Inflammatory macrophage treated with lipopolysaccharide for 1 hour (primary cell): ENCODE measurements at places on chromosomes 12 and 14.

DNA sequence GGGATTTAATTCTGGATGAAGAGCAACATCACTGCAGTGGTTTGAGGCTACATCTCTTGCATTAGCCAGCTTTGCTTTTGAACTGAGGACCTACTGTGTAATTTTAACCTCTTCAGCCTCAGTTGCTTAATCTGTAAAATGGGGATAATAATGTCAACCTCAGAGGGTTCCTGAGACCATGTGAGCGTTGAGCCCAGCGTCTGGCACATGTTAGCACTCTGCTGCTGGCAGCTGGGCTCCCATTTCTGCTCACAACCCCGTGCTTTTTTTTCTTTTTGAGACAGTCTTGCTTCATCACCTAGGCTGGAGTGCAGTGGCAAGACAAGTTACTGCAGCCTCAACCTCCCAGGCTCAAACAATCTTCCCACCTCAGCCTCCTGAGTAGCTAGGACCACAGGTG, 31.6 kb downstream of the TESC start:
- no peak for DNase-seq

DNA sequence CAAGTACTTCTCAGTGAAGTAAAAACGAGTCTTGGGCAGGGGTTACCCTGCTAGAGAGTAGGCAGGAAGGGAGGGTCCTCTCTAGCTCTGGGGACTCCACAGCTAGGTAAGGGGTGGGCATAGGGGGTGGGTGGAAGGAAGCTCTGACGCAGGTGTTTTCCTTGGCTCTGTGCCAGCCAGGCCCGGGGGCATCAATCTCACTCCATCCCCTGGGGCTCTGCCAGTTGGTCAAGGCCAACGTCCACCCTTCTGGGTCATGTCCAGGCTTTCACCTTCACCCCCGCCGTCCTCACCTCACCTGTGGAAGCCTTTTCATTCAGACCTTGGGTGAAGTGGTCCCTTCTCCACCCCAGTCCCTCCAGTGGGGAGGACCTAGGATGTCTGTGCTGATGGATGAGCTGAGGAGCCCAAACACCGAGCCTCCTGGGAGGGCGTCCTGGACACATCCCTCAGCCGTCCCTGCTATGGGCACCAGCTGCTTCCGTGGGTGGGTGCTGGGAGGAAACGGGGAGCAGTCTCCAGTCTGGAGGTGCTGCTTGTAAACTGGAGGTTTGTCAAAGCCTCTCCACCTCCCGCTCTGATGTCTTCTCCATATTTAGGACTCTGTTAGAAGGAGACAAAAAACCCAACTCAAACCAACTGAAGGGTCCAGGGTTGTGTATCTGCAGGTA, 71.5 kb upstream of the SFSWAP start:
- DNase-seq: no peak

DNA sequence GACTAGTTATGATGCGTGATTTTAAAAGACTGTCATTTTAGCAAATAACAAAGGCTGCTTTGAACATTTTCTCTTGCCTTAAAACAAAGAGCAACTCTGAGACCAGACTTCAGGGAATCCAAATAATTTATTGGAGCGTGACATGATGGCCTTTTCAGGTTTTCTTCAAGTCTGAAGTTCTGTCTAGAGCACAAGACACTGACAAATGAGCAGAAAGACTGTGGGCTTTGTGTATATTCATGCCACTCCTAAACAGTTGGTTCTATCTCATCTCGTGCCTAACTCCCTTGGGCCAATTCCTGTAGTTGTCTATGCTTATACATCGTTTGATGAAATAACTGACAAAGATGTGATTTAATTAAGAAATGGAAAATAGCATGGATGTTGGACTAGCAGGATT, 47.5 kb downstream of the IFT81 start:
- DNase-seq: no peak

- no peak for DNase-seq
These were observed 159.3 kb downstream of the DYRK2 start for GRCh38 chr12:67807814-67808213.

DNA sequence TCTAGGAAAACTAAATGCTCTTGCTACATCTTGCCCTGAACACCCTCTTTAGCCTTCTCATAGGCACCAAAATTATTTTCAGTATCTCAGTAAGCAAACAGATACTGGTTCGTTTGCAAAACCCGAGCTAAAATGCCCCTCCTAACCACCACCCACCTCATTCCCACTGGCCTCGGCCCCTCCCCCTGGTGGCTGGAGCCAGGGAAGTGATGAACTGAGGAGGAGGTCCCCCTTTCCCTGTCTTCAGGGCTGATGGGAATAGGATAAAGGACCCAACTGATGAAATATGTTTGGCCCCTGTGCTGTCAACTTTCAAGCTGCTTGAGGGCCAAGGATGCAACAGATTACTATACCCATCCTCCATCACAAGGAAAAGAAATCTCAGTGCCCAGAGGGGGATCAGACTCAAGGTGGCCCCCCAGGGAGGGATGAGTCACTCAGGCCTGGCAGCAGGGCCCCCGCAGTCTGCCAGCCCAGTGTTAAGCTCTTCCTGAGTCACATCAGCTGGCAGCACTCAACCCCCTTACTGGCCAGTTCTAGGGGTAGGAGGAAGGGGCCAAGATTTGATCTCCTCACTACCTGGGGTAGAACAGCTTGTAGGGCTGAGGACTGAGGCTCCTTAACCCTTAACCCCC, 1.7 kb downstream of the ANKRD52 start:
- no peak for DNase-seq

DNA sequence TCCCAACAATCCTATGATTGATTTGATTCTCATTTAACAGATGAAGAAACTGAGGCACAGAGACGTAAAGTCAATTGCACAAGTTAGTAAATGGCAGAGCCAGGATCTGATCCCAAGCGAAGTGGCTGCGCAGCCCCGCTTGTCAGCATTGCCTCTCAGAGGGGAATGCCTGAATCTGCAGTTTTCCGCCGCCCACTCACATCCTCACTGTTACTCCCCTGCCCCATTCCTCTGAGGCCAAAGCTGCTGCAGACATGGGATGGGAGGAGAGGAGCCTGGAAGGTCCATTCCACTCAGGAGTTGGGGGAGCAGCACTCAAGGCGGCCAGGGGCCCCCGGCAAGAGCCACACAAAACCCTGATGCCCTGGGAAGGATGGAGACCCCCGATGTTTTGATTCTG, 1.0 kb downstream of the NRIP2 start:
- DNase-seq: no peak

DNA sequence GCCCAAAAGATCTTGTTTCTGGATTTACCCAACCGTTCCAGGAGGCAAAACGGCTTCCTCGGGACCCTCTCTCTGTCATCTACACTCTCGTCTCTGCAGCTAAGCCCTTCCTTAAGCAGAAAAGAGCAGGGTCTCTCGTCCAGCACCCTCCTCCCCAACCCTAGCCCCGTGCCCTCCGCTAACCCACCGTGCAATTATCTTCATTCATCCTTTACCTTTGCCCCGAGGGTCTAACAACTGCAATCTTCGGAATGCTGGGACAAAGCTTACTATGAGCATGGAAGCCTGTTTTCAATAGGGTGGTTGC, 276 bp upstream of the BMAL2 start:
- no peak for DNase-seq

DNA sequence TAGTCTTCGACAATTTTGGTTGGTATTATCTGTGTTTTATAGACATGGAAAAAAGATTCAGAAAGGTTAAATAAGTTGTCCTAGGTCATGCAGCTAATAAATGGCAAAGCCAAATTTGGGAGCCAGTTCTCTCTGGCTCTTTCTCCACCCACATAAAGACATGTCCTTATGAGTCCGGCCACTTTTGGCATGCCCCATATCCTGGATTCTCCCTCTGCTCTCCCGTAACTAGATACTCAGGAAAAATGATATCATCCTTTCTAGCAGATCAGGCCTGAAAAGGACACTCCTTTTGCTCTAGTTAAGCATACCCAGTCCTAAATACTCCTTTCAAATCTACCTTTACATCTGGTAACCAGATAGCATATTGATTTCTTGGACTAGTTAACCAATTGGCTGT, 64.4 kb downstream of the TTLL5 start:
- no peak for DNase-seq

GRCh38 chr14:95858893-95859292, 17.7 kb upstream of the TUNAR start:
- DNase-seq: no peak

GRCh38 chr12:121711361-121712189, 977 bp upstream of the TMEM120B start:
- DNase-seq: no peak

DNA sequence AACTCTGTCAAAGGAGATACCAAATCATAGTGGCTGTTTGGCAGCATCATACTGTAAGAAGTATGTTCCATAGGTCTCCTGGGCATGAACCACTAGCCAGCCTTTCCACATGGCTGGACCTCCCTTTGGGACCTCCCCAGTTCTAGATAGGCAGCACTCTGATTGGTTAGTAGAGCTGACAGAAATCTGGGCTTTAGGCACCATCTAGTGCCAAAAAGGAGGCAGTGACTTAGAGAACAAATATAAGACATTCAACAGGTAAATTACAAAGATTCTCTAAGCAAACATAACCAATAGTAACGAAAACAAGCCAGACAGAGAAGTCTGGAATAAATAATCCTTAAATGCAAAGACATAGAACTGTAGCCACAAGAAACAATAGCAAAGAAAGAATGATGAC, 148.0 kb upstream of the PDE3A start:
- peak; percentile 56 for DNase-seq

DNA sequence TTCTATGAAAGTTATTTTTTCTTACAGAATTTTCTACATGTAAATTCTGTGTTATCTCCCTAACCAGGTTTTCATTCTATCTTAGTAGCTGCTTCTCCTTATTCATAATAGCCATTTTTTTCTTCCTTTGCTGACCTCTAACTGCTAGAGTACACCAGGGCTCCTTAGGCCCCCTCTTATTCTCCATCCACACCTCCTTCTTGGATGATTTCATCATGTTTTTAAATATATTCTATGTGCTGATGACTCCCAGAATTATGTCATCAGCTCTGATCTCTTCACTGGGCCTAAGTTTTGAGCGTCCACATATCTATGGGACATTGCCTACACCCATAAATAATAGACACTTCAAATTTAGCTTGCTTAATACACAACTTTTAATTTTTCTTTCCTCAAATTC, 721.5 kb downstream of the SLC16A7 start:
- DNase-seq: no peak

GRCh38 chr12:89448951-89449371, 75.6 kb downstream of the GALNT4 start:
- no peak for DNase-seq
